ENCODE measurements at places on chromosomes 11 and 22.

DNA sequence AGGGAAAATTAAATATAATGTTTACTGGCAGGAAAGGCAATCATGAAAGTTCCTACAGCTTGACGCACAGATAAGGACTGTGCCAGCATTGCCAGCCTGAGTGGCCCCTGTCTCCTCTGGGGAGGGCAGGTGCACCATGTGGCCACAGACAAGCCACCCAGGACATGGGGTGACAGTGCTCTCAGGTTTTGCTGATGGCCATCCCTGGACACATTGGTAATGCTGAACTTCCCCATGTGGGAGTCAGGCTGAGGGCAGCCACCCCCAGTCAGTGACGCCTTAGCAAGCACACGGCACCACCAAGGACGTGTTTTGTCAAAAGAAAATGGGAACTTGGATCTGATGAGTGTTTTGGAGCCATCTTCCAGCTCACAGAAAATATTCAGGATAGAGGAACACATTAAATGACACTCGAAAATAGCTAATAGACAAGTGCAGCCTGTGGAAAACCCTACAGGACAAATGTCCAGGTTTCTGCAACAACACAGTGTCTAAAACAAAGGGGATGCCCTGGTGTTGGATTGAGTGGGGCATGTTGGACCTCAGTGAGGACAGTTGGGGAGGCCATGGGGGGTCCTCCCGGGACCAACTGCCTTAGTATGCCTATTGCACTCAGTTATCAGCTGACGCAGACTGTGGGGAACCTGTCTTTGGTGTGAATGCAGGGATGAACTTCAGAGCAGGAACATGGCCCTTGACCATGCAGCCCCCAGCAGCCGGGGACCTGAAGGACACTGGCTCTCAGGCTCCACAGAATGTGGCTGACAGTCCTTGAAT, 1450.5 kb downstream of the BRD1 start:
- DNase-seq = no peak

DNA sequence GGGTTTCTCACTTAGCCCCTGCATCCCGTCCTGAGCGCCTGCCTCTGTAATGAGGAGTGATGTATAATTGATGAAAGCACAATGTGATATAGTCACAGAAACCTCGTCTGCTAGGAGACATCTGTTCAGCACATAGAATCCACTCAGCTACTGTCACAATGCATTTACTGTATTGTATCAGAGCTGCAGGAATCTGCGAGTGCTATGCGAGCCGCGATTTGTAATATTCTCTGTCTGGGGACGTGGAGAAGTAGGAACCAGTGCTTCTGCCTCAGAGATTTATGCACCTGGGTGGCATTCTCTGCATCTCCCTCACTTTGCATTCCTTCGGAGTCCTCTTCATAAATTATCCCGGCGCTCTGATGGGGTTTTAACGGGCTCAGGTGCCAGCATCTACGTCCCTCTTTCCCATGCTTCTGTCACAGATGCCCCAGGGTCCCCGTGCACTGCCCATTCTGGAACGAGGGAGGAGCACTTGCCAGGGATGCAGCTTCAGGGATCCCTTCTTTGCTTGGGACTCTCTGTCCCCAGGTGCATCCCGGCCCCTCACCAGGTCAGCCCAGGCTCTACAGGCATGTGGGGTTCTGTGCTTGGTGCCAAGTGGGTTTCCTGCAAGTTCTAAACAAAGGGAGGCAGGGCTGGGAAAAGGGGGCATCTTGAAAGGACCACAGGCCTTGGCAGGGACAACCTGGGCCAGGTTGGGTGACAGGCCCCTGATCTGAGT, 205.5 kb downstream of the DSCAML1 start:
- no peak for DNase-seq

- DNase-seq = no peak
Measured at GRCh38 chr22:38397189-38398085, 57.6 kb downstream of the KCNJ4 start.

GRCh38 chr11:110878513-110878912, 166.3 kb upstream of the ARHGAP20 start:
- DNase-seq = no peak

DNA sequence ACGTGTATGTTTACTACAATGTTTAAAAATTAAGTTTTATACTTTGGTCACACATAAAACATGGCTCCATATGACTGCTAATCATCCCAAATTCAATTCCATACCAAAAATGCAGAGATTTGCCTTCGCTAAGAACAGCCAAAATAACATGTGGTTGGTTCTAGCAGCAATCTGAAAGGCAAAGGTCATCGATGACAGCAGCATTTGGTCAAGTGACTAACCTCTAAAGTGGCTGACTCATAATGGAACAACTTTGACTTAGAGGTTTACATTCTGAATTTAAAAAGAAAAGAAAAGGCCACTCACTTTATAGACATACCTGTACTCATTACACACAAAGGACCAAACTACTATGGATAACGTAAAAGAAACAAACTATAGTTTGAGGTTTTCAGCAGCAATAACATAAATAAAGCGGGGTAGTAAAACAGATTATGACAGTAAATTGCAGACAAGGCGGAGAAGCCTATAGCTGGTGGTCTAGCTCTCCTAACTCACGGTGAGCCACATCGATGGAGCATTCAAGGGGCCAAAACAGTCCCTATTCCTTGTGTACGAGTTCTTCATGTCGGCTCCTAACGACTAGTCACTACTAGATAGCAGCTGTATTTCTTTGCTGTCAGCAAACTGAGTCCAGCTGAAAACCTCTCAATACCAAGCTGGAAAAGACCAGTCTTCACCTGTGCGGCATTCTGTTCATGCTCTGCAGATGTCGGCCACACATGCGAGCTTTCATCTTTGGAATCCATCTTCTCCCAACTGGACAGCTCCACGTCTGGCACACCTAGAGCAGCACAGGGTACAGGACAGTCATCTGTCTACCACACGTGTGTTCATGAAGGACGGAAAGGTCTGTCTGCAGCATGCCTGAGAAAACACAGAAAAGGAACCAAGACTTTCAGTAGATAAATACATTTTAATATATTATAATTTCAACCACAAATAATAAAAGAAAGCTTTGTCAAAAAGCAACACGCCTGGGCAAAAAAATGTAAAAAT, 42.1 kb downstream of the PRDM10 start:
- DNase-seq = no peak

GRCh38 chr11:108775324-108775723, 110.5 kb downstream of the DDX10 start:
- DNase-seq = no peak

DNA sequence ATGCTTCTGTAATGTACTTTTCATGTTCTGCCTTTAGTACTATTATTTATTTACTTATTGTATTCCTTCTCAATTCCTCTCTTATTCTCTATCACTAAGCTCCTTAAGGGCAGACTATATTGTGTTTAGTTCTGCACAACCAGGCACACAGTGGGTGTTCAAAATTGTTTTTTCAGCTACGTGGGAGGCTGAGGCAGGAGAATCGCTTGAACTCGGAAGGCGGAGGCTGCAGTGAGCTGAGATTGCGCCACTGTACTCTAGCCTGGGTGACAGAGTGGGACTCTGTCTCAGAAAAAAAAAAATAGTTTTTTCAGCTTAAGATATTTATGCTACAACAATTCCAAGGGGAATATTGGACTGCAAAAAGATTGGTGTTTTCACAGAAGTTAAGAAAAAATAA, 17.4 kb upstream of the DDX17 start:
- DNase-seq = no peak

DNA sequence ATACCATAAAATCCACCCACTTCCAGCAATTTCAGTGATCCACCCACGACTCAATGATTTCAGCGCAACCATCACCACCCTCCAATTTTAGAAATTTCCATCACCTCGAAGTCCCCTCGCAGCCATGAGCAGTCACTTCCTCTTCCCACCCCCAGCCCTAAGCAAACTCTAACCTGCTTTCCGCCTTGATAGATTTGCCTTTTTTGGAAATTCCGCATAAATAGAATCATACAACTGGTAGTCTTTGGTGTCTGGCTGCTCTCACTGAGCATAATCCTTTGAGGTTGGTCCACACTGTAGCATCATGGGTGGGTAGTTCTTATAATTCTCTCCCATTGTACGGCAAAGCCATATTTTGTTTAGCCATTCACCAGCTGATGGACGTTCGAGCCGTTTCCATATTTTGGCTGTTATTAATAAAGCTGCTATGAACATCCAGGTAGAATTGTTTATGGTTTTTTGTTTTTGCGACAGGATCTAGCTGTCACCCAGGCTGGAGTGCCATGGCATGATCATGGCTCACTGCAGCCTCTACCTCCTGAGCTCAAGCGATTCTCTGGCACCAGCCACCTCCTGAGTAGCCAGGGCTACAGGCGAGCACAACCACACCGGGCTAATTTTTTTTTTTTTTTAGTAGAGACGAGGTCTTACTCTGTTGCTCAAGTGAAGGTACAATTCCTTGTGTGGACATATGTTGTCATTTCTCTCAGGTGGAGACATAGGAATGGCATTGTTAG, 16.0 kb downstream of the PIM3 start:
- peak; percentile 67 for DNase-seq

DNA sequence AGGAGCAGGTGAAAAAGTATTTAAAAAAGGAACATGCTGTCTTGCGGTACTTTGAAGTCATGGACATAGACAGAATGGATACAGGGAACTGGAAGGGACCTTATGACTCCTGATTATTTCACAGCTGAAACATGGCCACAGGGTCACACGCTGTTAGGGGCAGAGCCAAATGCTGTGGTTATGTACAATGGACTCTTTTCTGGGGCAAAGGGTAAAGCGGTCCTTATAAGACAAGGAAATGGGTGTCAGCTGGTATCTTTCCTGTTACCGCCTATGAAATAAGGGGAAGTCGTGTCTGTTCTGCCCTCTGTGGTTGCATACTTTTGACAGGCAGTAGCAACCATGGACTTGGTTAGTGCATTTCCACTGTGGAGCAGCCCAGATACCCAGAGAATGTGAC, 12.8 kb upstream of the ST14 start:
- DNase-seq = no peak

GRCh38 chr11:61836193-61836592, 8.1 kb downstream of the FADS2 start:
- no peak for DNase-seq

GRCh38 chr22:24972369-24972768, 19.9 kb downstream of the KIAA1671 start:
- no peak for DNase-seq

DNA sequence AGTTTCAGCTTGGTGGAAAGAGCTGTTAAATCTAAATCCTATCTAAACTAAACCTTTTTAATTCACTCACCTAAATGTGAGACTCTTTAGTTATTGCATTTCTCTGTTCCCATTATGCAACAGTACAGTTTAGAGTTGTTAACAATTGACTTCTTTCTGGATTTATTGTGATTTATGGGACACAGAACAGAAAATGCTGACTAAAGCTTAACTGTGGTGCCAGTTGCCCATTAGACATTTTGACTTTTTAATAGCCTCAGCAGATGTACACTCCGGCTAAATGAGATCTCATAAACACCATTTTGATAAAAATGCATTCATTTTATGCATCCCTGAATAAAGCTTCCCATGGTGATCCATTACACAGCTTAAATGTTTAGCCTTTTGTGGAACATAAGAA, 356.6 kb downstream of the CASP12 start:
- no peak for DNase-seq

DNA sequence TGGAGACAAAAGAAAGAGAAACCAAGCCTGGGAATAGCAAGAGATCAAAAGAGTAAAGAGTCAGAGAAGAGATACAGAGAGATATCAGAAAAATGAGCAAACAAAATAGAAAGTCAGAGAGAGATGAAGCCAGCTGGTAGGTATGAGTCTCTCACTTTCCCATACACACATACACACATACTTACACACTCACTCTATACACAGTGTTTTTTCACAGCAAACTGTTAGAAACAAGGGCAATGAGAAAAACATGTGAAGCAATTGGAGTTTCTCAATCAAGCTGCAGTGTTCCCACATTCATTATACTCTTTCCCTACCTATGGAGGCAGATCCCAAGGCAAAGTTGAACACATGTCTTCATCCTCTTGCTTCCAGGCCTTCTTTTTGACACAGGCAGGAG, 2.6 kb upstream of the NLRP10 start:
- no peak for DNase-seq

DNA sequence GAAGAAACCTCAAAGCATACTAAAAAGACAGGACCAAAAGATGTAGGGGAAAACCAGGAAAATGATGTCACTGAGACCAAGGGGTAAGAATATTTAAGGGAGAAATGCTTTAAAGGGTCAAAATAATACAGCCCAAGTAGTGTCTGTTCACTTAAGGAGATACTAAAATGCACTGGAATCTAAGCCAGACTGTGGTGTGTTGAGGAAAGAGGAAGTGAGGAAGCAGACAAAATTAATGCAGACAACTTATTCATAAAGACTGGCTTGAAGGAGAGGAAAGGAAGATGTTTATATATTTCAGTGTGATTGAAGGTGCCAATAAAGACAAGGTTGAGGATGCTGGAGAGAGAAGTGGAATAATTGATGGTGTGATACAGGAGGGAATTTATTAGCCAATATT, 15.7 kb downstream of the ZNF215 start:
- no peak for DNase-seq

- DNase-seq = no peak
Measured at GRCh38 chr22:20459152-20459542, 21.5 kb upstream of the SCARF2 start.

DNA sequence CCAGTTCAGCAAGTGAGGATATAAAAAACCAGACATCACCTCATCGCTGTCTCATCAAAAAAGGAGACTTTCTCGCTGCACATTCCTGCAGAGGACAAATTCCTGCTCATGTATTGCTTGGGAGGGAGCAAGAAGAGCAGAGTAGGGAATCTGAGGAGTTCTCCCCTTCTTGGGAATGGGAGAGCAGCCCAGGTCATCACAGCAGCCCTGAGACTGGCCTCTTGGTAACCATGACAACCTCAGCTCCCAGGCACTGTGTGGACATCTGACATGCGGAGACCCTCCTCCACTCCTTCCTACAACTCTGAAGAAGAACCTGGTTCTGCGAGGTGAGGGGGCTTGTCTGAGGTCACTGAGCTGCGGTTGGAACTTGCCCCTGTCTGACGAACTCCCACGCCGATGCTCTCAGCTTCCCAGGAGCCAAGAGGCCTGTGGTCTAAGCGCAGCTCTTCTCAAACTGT, 17.9 kb downstream of the RFPL1 start:
- DNase-seq = no peak

DNA sequence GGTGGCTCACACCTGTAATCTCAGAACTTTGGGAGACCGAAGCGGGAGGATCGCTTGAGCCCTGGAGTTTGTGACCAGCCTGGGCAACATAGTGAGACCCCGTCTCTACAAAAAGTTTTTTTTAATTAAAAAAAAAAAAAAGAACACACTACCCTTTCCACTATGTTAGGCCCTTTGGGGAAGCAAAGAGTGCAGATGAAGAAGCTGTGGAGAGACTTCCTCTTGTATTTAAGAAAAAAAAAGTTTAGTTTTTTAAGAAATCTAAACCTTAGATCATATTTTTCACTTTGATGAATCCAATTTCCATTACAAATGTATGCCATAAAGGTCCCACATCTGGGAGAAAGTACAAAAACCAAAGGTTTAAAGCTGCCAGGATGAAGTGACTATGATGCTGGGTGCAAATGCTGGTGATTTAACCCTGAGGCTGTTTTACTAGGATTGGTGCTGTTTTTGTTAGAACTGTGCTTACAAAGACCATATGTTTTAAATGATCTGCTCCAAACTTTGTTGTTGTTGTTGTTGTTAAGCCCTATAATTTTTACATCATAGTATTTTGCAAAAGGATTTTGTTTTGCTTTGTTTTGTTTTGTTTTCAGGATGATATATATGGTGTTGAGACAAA, 28.9 kb upstream of the ACER3 start:
- DNase-seq = no peak

Data from activated naive CD4-positive, alpha-beta T cell treated with anti-CD3 and anti-CD28 coated beads, Interleukin-2, amount 50 U/mL, for 16 hours (primary cell).